Naive thymus-derived CD4-positive, alpha-beta T cell (primary cell): ENCODE measurements at places on chromosomes 3 and 15.

GRCh38 chr3:146967783-146968182 is 362.6 kb upstream of the PLSCR5 start:
- DNase-seq, result no peak

DNA sequence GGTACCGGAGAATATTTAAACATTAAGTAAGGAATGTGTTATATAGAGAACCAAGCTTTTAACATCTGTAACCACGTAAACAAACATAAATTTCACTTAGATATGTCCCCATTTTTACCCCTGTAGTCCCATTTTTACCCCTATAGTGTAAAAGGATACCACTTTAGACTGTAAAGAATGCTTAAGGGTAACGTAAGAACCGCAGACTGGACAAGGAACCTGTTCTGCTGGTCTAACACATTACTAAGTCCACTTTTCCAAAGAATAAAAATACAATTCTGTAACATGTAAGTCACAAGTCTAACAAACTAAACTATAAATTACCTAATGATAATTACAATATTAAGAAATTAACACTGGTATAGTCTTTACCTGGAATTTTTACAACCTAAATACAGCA is 2.9 kb downstream of the SLC12A6 start:
- DNase-seq, result no peak

GRCh38 chr3:134857356-134857755 is 62.3 kb downstream of the EPHB1 start:
- DNase-seq, result no peak

GRCh38 chr15:72057548-72058091 is 60.3 kb downstream of the MYO9A start:
- DNase-seq, result no peak

- no peak for DNase-seq
Measured at GRCh38 chr3:151410891-151411559, 26.5 kb upstream of the P2RY12 start.

- no peak for DNase-seq
Measured at GRCh38 chr3:186922790-186923189, 7.5 kb upstream of the ST6GAL1 start.

DNA sequence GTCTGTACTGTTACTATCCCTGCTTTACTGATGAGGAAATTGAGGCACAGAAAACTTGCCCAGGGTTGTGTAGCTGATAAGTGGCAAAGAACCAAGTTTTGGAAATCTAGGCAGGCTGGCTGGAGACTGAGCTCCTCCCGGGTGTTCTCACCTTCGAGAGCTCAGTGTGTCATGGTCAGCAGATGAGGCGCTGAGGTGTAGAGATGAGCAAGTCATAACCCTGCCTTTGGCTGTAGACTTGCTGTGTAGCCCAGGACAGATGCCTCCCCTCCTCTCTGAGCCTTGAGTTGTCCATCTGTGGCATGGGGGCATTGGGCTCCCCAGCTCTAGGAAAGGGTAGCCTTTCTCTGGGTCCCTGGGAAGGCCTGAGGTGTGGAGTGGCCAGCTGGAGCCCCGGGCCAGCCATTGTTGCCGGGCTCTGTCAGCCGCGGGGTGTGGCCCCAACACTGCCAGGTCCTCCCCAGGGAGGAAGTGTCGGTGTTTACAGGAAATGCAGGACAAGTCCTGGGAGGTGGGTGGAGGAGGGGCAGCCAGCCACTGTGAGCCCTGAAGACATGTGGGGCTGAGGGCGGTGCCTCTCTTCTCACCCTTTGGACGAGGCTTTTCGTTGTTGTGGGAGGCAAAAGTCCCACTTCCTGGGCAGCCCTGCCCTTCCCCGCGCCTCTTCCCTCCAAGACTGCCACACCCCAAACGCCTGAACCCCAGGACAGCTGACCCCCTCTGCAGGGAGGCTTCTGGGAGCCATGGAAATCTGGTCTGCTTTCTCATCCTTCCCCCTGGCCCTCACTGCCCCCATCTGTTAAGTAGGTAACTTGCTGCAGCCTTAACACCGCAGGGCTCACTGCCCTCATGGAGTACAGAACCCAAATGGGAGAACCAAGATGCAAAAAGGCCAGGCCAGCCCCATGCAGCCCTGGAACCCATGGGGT is 29.1 kb downstream of the FGD5 start:
- no peak for DNase-seq

GRCh38 chr3:195033531-195034091 is 237.3 kb downstream of the XXYLT1 start:
- DNase-seq, result no peak

GRCh38 chr3:31620656-31621055 is 87.9 kb downstream of the STT3B start:
- no peak for DNase-seq
